Neural cell (in vitro differentiated cells): ENCODE measurements at places on chromosomes 13 and 19. TPM values are rescaled to one million over a fixed set of nuclear protein-coding genes. Genes with fewer than 3 reads are reported as not detected.

PLIN3 gene
- polyA plus RNA-seq = 0.71 and 1.7 TPM in 2 replicates

PRR22 gene
- 0.97 and 1.0 TPM in 2 replicates for polyA plus RNA-seq

ZNF540 gene
- polyA plus RNA-seq = 22.5 and 24.7 TPM in 2 replicates

ADGRE1 gene
- polyA plus RNA-seq = not detected in 2 replicates

CYP2A7 gene
- not detected in 2 replicates for polyA plus RNA-seq

CCDC194 gene
- not detected in 2 replicates for polyA plus RNA-seq

TDRD3 gene
- 9.8 and 10.0 TPM in 2 replicates for polyA plus RNA-seq

CYP4F11 gene
- polyA plus RNA-seq = not detected in 2 replicates

LIG1 gene
- polyA plus RNA-seq = 33.9 and 34.8 TPM in 2 replicates

CADM4 gene
- polyA plus RNA-seq = 211 and 220 TPM in 2 replicates

ZNF723 gene
- polyA plus RNA-seq = not detected in 2 replicates

PDE4A gene
- 3.4 and 4.7 TPM in 2 replicates for polyA plus RNA-seq

HSD17B14 gene
- 0.40 and 0.44 TPM in 2 replicates for polyA plus RNA-seq

SHANK1 gene
- 3.2 and 7.9 TPM in 2 replicates for polyA plus RNA-seq

THSD8 gene
- polyA plus RNA-seq = not detected in 2 replicates

SLC46A3 gene
- 6.5 and 7.4 TPM in 2 replicates for polyA plus RNA-seq
